ENCODE measurements at places on chromosomes 6 and 20.

GRCh38 chr6:161641175-161641574 lies 367.3 kb upstream of the AGPAT4 start:
- DNase-seq = no peak

DNA sequence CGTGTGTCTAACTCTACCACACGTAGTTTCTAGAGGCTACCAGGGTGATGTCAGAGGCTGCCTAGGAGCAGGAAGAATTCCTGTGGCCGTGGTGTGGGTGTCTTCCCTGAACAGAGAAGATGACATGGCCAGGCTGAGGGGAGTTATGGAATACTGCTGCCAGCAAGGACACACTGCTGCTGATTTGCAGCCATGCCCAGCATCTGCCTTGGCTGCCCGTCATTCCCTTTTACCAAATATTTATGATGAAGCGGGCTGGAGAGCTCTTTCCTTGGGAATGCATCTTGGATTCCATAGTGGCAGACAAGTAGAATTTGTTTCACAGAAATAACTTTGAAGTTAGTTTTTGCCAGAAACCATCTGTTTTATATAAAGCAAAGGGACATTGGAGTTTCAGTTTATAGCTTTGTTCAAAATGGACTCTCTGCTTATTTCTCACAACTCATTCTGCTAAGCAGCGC lies 80.8 kb upstream of the VSTM2L start:
- DNase-seq = no peak

DNA sequence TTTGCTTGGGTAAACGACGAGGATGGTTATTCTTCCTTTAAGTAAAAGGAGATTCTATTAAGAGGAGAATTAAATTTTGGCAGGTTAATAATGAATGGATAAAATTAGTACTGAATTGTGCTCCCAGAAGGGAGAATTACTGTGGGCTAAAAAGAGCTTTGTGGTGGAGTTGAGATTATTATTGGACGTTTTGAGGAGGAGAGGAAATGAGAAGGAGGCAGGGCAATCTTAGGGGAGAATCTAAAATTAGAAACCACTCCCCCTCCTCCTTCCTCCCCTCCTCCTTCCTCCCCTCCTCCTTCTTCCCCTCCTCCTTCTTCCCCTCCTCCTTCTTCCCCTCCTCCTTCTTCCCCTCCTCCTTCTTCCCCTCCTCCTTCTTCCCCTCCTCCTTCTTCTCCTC lies 331.8 kb downstream of the PRL start:
- no peak for DNase-seq

DNA sequence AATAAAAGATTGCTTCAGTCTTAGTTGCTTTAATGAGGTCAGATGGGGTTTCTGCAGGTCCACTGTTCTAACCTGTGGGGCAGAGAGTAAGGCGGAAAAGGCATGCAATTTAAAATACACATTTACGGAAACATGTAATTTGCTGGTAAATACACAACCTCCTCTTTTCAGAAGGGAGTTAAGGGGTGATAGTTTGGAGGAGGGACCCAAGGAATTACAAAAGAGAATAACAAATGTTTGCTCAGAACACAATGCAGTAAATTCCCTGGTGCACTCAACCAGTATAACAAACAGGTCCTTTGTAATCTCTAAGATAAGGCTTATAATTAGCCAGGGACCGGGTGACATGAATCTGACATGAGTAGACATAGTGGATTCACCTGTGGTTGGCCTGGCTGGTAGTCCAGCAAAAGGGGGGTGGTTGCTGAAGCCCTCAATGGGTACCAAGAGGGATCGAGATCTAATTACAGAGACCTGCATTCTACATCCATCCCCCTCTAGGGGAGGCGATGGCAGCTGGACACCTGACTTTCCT lies 295.1 kb downstream of the PHACTR1 start:
- no peak for DNase-seq

DNA sequence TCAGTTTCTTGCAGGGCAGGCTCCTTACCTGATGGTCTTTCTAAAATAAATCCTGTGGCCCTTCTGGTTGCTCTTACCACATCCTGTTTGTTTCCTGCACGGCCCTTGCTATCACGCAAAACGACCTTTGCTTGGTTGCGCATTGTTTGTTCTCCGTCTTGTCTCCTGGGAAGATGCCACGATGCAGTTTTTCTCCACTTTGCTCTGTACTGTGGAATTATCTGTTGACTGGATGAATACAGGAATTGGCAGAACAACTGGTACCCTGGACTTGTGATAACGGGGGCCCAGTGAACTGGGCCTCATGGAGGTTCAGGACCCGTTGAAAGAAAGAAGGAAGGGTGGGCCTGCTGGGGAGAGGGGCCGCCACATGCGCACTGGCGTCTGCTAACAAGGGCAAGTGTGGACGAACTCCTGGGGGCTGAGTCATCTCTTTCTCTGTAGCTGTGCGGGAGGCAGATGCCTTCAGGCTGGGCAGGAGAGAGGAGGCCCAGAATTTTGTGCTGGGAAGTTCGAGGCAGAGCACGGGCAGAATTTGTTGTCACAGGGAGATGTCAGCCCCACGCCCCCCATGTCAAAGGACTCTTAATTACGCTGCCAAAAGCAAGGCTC lies 139.9 kb downstream of the BMP7 start:
- no peak for DNase-seq

- no peak for DNase-seq
Measured at GRCh38 chr20:6768228-6769140, 998 bp downstream of the BMP2 start.
